Myocyte (in vitro differentiated cells): ENCODE measurements at places on chromosomes 7 and 10. TPM values are rescaled to one million over a fixed set of nuclear protein-coding genes. Genes with fewer than 3 reads are reported as not detected.

Gene NPY4R
- not detected in 2 replicates for total RNA-seq

DNA sequence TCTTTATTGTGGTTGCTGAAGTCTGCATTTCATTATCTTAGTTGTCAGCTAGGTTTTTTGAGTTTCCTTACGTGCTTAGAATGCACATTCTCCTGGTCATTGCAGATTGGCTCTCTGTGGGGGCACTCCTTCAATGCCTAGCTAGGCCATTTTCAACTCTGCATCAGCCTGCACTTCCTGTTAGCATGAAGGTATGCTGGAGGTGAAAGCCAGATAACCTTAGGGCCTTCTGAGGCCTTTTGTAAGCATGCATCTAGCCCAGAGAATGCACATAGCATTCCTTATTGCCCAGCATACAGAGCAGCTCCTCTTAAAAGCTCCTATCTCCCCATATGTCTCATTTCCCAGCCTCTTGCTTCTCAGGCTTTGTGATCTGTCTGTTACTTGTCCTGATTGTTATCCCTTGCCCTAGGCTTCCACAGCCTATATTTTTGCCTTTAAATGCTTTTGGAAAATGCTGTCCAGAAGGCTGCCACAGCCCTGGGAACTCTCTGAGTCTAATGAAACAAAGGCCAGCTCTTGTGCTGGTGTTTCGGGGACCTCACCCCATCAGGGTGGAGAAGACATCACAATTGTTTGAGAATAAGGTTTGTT, 108.1 kb upstream of the IGFBP3 start:
- no peak for DNase-seq

DNA sequence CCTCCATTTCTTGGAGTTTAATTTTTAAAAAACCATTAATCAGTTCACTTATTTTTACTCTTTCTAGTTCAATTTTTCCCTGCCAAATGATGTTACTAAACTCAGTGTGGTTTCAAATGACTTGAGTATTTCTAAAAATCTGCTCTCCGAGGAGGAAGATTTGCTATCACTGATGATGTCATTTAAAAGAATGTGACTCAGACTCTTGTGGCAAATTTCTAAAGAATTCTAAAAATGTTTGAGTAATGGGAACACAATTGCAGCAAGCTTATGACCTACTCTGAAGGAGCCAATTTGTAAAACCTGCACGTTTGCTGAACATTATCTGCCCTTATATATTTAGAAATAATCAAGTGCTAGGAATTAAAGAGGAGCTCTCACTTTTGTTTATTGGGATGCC, 88.6 kb downstream of the SPAG6 start:
- DNase-seq, result peak; percentile 64

DNA sequence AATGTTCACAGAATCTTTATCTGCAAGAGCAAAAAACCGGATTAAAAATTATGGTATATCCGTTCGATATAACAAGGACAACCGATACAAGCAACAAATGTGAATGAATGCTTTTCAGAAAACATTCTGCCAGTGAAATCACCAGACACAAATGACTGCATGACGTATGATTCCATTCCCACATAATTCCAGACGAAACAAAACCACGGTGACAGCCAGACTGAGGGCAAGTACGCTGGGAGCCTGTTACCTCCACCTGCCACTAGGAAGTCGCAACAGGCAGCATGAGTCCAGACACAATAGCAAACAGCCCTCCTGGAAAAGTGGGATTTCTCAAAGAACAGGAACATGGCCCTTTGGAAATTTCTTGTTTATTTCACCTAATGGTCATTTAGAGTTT, 41.7 kb downstream of the MAD1L1 start:
- peak; percentile 53 for DNase-seq

- no peak for DNase-seq
Measured at GRCh38 chr10:42112331-42113157, 525.8 kb downstream of the ZNF33B start.

Gene HTR5A
- total RNA-seq, result not detected in 2 replicates

GRCh38 chr10:35237766-35238512, 98.4 kb upstream of the CCNY start:
- DNase-seq, result no peak

Gene CD36
- total RNA-seq, result 38.8 and 46.2 TPM in 2 replicates

- DNase-seq, result peak; percentile 28
Measured at GRCh38 chr7:18703685-18704084, 208.1 kb downstream of the HDAC9 start.

DNA sequence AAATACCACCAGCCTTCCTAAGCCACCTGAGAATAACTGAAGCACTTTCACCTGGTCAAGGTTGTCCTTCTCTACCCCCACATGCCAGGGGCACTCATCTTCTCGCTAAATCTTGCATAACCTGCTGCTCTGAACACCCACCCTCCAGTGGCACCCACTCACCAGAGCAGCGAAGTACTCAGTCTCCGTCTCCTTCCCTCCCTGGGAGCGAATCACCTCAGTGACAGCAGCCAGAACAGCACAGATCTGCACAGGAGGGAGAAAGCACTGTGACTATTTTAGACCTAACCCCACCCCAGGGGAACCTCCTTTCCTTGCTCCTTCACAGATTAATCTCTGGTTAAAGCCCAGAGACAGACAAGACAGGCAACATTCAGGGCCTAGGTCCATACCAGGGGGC, 5.1 kb downstream of the RRP12 start:
- no peak for DNase-seq

GRCh38 chr10:111762114-111762513, 421.5 kb downstream of the GPAM start:
- no peak for DNase-seq

DNA sequence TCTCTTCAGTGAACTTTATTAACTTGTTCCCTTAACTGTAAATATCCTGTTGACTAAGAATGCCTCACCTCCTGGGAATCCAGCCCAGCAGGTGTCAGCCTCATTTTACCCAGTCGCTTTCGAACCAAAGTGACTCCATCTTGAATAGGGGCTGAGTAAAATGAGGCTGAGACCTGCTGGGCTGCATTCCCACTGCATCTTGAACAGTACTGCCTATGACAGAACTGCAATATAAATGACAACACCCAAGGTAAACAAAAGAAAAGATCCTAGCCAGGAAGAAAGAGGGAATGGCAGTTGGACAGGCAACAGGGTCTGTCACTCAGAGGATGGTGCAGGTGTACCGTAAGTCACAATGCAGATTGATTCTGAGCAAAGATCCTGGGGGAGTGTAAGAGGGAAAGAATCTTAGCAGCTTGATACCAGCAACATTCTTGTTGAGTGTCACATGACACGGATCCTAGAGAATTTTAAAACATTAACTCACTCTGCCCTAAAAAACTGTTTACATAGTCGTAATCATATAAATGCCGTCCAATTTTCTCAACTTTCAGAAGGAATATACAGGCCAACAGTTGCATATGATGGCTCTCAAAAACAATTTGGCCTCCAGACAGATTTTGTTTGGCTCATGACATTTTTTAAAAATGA, 4.4 kb upstream of the FAM107B start:
- no peak for DNase-seq

DNA sequence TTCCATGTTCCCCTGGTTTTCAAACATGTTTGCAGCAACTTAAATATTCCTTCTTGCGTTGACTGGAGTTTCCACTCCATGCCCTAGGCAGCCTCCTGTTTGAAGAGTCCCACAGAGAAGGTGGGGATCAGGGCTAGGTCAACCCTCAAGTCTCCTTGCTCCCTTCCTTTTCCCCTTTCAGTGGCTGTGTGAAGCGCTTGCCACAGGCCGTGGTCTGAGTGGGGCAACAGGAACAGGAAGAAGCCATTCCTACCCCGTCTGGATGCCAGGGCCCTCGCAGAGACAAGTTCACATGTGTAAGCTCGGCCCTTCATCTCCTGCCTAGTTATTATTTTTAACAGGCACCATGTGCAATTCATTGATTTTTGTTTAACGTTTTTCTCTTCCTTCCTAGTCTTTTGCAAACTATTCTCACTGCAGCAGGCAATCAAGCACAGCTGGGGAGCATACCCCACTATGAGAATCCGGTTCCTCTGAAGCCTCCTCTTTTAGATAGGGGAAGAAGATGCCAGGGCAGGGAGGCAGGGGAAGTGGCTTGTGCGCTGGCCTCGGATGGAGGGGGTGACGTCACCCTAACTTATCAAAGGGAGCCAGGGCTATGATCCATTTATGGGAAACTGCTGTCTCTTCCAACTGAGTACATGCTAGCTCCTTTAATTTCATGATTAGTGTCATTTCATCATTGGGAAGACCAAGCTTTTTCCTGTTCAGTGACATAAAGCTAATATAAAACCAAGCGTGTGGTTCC, 64.2 kb downstream of the PRLHR start:
- no peak for DNase-seq

DNA sequence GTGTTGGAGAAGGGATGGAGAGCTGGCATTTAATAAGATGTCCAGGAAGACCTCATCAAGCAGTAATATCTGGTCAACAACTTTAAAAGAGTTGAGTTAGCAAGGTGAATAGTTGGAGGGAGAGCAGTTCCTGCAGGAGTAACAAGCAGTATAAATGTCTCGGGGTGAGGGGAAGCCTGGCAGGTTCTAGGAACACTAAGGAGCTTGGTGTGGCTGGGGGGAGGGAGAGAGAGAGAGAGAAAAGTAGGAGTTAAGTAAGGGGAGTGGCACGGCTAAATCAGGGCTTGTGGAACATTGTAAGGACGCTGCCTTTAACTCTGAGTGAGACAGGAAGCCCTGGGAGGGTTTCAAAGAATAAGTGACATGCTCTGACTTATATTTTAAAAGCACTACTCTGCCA, 22.0 kb upstream of the LAMB4 start:
- DNase-seq, result no peak

Gene CALHM1
- total RNA-seq, result 0.31 TPM in 1 of 2 replicates, not detected in the other
